Cerebellum (tissue), 4 donors: ENCODE measurements at places on chromosomes 1 and 21.

GRCh38 chr1:233109096-233109495, 158.7 kb downstream of the NTPCR start:
- DNase-seq, result no peak

DNA sequence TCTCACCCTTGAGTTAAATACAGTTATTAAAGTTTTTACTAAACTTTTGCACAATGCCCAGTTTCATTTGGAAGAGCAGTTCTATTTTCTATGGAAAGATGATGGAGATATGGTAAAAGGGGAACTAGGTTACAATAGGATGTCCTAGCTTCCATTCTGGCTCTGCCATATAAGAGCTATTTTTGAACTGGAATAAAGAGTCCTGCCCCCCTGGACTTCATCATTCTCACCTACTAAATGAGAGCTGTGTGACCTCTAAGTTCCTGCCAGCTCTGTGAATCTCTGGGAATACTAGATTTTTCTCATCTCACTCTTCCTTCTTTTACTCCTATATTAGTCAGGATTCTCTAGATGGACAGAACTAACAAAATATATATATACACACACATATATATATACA, 106.3 kb downstream of the PRRX1 start:
- DNase-seq, result no peak

DNA sequence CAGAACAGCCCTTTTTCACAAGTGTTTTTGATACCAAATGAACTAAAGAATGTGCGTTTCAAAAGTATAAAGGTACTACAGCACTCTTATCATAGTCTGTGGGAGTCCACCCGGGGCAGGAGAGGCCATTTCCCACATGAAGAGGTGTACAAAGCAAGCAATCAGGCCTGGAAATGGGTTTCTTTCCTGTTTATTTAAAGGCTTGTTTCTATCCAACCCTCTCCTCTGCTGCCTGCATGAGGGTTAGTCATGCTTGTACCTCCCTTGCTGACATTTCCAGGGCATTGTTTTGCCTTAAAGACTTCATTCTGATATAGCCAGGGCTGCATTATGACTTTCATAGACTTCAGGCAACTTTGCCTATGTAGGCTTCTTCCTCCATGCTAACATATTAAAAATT, 11.6 kb downstream of the SELP start:
- DNase-seq, result no peak

- no peak for DNase-seq
Observed at GRCh38 chr21:45351061-45351460, 53.9 kb upstream of the COL18A1 start.

GRCh38 chr1:201826830-201827229, 2.1 kb upstream of the IPO9 start:
- no peak for DNase-seq

- peak; percentile 87 for DNase-seq
Observed at GRCh38 chr1:203769505-203770343, 4.7 kb downstream of the LAX1 start.

- no peak for DNase-seq
Observed at GRCh38 chr1:82950606-82951200, 1048.2 kb downstream of the TTLL7 start.

DNA sequence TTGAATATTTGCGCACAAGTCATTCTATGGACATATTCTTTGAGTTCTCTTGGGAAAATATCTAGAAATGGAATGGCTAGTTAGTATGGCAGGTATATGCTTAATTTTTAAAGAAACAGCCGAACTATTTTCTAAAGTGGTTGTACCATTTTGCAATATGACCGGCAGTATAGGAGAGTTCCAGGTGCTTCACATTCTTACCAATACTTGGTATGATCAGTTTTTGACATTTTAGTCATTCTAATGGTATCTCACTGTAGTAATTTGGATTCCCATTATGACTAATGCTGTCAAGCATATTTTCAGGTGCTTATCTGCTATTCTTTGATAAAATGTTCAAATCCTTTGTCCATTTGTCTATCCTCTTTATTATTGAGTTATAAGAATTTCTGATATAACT, 20.6 kb downstream of the ATPAF1 start:
- no peak for DNase-seq
